ENCODE measurements at places on chromosomes 3 and 15.

- DNase-seq: no peak
Measured at GRCh38 chr3:30241721-30242120, 364.7 kb upstream of the TGFBR2 start.

DNA sequence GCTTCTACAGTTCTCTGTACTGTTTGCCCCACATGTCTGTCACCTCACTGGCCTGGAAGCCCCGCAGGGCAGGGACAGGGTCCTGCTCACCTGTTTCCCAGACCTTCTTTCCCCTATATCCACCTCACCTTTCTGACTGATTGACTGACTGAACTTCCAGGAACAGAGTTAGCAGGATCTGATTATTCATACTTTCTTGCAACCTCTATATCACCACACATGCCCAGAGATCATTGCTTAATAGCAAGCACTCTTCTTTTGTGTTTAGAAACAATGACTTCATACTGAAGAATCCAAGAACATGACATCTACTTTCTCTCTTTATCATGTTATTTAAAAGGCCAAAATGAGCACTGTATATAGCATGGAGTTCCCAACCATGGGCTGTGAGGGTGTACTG lies 18.0 kb upstream of the CLEC3B start:
- DNase-seq: no peak

GRCh38 chr15:45199136-45199810 lies 11.5 kb upstream of the SHF start:
- peak; percentile 15 for DNase-seq

DNA sequence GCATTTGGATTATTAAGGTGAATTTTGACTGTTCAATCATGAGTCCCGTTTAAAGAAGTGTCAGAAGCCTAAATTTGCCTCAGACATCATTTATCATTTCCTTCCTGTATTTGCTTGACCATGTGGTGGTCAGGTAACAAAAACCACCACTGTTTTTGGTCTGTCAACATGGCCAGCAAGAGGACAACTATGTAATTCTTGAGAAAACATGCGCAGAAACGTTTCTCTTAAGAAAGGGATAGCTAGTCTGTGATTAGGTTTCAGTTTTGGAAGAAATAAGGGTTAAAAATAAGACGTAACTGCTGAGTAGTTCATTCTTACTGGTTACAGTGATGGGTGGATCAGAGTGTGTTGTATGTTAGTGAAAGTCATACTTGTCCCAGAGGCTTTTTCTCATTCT lies 204.5 kb downstream of the AKAP13 start:
- DNase-seq: no peak

GRCh38 chr3:186722457-186722856 lies 5.3 kb downstream of the KNG1 start:
- DNase-seq: no peak

- DNase-seq: no peak
Measured at GRCh38 chr3:38657369-38657768, 7.9 kb upstream of the SCN5A start.

- DNase-seq: no peak
Measured at GRCh38 chr15:67036775-67037555, 28.4 kb upstream of the SMAD3 start.

DNA sequence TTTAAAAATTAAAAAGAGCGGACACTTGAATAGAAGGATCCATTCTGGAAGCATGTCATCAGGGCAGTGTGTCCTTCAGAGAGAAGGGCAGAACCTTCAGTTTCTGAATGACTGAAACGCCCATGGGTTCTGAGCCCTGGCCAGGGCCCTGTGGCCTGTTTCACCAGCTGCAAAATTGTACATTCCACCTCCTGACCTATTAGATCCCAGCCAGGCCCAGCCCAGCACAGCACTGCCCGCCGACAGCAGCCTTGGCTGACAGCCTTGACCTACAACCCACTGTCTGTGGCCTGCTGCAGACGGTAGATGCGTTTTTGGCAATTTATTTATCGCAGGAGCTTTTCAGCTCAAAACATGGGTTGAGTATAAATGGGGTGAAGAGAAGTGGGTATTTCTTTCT lies 5.9 kb upstream of the POLG start:
- no peak for DNase-seq

GRCh38 chr15:55774113-55774970 lies 31.4 kb upstream of the PRTG start:
- no peak for DNase-seq

DNA sequence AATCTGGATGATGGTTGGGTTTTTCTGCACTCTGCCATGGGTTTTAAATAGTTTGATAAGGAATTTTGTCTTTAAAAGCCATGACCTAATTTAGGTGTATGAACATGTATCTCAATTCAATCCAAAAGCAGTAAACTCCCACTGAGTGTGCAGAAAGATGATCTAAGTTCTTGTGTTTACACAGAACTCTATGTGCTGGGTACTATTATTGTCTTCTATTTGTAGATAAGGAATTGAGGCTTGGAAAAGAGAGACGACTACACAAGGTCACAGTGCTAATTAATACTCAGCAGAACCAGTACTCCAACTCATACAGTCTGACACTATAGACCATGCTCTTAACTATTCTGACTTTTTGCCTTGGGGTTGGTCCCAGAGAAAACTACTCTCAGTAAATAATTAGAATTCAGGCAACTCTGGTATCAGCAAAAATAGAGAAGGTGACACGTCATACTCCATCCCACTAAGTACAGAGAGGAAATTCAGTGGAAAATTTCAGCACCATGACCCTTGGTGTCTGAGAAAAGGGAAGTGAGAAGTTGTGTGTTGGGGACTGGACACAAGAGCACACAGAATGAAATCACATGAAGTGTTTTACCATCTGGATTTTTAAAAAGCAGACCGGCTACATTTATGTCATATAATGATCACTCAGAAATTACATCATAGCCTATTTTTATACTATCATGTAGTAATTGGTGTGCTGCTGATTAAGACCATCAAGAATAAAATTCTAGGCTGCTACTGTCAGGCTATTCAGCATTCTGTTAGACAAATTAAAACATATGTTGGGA lies 18.3 kb upstream of the MYH15 start:
- DNase-seq: no peak

DNA sequence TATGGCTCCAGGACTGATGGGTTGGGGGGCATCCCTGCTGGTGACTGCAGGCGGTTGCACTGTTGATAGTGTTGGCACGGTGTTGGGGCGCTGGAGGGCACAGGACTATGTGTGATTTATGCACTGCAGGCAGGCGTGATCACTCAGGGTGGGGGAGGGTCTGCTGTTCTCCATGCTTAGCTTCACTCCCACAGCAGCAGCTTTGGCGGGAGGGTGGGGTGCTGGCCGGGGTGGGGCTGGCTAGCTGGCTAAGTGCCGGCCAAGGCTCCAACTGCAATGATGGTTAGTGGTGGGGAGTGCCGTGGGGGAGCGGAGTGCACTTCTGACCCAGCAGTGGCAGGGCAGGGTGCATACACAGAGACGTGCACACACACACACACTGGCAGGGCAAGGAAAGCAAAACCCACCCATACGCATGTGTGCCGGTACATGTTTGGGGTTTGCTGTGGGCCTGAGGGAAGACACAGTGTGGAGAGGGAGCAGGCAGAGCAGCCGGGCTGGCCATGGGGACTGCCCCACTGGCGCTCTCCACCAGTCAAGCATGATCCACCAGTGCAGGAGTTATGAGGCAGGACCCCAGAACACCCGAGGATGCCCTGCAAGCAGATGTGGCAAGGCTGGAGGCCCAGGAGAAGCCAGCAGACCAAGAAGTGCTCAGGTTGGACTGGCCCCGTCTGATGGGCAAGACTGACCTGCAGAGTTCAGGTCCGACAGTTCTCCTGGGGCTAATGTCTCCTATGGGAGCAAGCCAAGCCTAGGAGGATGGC lies 16.5 kb upstream of the FGF7 start:
- no peak for DNase-seq

DNA sequence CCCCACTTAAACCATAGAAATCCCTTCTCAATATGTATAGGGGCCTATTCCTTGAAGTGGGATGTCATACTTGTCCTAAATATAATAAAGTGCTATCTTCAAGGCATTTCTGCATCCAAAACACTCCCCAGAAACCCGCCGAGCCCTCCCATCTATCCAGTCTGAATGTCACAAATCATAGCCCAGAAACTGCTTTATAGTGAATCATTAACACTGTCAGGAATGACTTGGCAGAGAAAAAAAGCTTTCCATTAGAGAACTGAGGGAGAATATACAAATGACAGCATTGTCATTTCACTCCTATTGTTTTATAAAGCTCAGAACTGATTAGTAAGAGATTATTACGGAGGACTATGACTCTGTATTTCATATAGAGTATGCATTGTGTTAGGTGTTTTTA lies 48.4 kb upstream of the MEIS2 start:
- DNase-seq: no peak

DNA sequence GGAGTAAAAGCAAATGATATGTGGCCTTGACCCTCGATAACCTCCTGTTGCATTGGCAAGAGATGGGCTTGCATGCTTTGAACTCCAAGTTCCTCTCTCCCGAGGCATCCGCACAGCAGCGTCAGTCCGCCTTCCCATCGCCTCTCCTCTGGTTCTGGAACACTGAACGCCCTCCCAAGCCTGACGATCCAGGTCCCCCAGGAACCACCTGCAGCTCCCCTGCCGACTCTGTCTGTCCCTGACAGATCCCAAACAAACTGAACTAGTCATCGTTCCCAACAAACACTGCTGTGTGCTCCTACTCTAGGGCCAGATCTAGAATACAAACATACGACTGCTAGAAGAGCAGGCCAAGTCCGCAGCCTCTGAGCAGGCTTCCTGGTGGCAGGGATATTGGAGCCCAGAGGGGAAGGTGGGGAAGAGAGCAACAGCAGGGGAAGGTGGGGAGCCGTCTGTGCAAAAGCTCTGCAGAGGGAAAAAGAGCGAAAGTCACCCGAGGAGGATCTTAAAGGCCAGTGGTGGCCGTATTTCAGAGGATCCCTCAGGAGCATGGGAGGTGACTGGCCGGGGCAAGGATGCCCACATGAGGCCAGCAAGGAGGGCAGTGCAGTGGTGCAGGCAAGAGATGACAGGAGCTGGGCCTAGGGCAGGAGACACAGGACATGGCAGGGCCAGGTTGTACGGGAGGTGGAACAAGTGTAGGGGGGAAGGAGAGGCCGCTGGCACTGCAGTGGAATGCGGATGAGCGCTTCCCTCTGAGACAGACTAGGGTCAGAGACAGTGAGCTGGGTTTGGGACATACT lies 50.8 kb downstream of the PCSK6 start:
- no peak for DNase-seq

GRCh38 chr3:126287171-126287535 lies 70.1 kb downstream of the KLF15 start:
- DNase-seq: no peak

DNA sequence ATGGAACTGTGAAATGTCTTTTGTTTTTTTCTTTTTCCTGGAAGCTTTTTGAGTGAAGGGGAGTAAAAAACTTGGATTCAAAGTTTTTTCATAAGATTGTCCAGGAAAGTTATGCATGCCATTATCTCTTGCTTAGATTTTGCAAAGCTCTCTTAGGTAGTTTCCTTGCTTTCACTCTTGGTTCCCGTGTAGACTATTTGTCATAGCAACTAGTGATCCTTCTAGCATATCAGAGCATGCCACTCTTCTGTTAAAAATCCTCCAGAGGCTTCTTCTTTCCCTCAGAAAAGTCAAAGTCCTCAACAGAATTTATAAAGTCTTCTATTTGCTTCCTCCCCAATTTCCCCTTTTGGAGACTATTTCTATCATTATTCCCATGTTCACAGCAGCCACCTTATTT lies 21.1 kb downstream of the GTF2E1 start:
- no peak for DNase-seq

GRCh38 chr3:100317912-100318311 lies 16.6 kb upstream of the NIT2 start:
- no peak for DNase-seq

GRCh38 chr15:64464276-64465005 lies 4.1 kb downstream of the ZNF609 start:
- DNase-seq: no peak

DNA sequence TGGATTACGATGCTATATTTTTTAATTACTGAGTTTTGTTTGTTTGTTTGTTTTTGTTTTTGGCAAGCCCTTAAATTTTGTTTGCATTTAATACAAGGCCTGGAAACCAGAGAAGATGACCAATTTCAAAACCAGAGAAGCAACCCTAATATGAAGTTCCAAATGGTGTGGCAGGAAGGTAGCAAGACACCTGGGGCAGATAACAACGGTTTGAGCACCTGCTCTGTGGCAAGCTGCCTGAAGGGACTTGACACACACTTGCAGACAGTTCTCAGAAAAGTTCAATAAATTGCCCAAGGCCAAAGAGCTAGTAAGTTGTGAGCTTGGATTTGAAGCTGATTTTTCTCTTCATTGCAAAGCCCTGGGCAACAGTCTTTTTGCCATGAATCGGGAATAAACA lies 151.2 kb upstream of the UBE2E1 start:
- DNase-seq: no peak

DNA sequence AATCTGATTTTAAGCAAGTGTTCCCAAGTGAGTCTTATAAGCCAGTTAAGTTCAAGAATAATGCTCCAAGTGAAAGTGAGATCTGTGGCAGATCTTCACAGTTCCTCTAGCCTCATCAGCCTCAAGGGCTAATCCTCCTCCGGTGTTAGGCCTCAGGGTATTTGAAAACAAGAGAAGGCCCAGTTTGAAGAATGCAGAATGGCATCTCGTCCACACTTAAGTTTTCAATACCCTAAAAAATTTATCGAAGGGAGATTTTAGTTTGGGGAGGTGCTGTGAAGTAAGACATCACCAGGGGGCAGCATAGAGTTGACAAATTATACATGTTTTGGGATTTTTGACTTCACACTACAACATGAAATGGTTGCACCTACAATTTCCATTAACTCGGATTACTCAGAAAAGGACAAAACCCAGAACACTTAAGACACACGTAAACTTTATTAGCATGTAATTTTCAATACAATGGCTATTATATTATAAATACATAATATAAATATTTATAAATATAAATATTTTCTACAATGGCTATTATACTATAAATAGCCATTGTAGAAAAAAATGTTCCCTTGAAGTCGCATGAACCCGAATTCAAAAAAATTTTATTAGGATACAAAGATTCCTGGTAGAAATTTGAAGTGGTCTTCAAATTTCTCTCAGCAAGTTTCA lies 2.3 kb upstream of the TMEM266 start:
- DNase-seq: no peak

GRCh38 chr15:59005579-59005978 lies 18.1 kb downstream of the RNF111 start:
- DNase-seq: no peak

- DNase-seq: no peak
Measured at GRCh38 chr3:107846279-107846852, 244.5 kb downstream of the CD47 start.

GRCh38 chr3:34889641-34890040 lies 749.7 kb upstream of the ARPP21 start:
- DNase-seq: no peak

DNA sequence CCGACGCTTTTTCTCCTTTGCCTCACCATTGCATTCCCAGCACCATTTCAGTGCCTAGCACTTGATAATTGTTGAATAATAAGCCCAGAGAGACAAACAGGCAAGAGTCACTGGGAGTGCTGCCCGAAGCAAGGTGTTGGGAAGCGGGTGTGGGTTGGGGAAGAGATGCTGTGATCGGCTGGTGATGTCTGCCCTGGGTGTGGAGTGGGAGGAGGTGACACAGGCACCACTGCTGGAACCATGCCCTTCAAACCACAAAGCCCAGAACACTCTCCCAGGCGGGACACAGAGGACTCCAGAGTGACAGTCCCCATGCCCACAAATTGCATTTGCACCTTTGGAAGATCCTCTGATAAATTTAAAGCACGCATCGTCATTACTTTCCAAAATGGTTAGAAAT lies 148.2 kb downstream of the CHSY1 start:
- no peak for DNase-seq

Data from activated T-helper 1 cell treated with anti-CD3 and anti-CD28 coated beads, Interleukin-2, amount 50 U/mL, for 16 hours (primary cell).